ENCODE measurements at places on chromosomes 6 and 20.

DNA sequence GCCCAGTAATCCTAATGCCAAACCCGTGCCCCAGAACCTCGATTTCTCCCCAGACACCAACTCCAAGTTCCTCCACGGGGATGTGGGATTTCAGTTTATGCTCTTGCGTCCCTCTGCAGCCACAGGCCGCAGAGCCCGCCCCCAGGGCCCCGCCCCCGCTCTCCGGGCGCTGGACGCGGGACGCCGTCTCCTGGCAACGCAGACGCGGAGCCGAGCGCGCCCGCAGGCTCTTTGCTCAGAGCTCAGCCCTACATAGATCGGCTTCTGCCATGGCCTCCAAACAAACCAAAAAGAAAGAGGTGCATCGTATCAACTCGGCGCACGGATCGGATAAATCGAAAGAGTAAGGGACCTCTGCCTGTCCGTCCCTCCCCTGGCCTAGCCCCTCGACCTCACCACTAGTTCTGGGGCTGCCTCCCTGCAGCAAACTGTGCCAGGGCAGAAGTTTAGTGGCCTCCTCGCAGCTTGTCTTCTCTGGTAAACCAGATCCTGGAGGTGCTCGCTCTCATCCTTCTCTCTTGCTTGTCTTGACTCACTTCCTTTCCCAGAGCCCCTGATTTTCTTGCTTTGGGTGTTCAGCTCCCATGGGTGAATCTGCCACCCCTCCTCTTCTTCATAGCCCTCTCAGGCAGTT is at the start of gene ADGB:
TSS of gene ADGB (plus strand) at position 201 of the 634 bp plus-strand sequence. CDS start at position 270, 69 bp downstream.
- peak; percentile 67 for DNase-seq

- DNase-seq, result no peak
Observed at GRCh38 chr20:10532361-10532760, 97.3 kb downstream of the SLX4IP start.

DNA sequence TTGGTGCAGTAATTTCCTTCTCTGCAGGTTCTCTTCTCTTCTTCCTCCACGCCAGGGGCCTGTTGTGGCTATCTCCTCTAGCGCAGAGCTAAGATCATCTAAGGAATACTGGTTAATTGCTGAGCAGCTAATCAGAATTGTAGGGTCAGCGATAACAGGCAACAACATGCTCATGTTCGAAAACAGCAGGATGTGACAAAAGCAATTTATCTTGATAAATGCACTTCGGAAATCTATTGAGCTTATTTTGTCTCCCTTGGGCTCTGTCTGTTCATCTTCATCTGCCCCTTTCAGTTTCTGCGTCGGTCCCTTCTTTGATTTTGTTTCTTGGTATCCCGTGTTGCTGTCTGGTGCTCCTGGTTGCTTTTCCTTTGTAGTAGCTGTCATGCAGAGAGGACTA is 67.3 kb upstream of the MAP3K7 start:
- DNase-seq, result no peak

DNA sequence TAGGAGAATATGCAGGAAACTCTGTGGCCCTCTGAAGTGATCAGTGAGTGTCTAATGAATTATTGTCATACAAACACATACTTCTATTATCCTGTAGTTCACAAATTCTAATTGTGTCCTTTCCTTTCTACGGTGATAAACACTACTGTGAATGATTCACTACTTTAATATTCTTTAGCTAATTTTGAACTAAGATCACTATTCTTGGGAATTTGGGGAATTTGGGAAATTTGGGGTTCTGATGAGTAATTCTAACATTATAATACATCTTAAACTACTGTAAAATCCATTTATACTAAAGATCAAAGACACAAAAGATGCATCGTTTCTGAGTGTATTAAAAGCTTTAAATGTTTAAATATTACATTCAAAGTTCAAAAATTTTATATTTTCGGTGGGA is 1287.2 kb upstream of the CITED2 start:
- no peak for DNase-seq

DNA sequence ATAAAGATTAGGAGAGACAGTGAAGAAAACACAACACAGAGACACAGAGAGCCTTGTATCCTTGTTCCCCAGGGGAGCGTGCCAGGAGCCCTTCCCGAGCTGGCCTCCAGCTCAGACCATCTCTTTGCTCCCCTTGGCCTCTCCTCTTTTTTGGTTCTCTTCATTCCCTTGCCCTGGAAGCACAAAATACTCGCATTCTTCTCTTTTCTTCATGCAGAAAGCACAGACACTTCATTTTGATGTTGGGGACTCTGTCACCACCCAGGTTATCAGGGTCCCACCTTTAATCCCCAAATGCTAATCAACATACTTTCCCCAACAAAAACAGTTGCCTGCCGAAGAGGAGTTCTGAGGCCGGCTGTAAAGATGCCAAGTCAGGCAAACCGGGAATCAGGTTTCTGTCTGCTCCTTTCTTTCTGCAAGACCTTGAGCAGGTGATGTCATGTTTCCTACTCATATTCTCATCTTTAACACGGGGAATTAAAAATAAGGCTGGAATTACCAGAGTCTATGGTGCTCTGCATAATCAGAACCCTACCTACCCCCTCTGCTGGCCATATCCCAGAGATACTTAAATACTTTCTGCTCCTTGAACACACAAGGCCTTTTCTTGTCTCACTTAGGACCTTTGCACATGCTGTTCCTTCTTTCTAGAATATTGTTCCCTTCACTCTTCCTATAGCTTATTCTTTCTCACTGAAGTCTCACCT is 21.7 kb downstream of the TGM6 start:
- DNase-seq, result peak; percentile 13

GRCh38 chr6:126804332-126805064 is 314.0 kb upstream of the RSPO3 start:
- peak; percentile 41 for DNase-seq

DNA sequence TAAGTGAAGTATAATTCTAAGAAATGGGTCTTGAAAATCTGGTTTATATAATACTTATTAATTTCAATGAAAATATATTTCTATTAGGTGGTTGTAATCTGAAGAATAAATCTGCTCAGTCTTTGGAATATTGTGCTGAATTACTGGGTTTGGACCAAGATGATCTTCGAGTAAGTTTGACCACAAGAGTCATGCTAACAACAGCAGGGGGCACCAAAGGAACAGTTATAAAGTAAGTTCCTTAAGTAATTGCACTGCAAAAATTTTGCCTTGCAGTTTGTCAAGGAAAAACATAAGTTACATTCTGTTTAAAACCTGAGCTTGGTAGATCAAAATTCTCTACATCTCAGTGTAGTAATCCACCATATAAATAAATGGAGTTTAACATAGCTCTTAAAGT is 106.0 kb downstream of the MYO6 start:
- peak; percentile 22 for DNase-seq

DNA sequence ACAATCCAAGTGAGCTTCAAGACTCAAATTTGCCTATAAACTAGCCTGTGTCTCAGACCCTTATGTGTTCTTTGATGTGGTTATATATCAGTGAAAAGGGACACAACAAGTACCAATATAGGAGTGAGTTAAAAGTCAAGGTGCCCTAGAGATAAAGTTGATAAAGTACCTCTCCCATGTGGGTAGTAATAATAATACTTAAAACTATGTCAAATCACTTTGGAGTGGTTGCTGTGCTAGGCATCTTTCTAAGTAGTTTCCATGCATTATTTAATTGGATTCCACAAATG is 100.4 kb downstream of the BMP5 start:
- no peak for DNase-seq

DNA sequence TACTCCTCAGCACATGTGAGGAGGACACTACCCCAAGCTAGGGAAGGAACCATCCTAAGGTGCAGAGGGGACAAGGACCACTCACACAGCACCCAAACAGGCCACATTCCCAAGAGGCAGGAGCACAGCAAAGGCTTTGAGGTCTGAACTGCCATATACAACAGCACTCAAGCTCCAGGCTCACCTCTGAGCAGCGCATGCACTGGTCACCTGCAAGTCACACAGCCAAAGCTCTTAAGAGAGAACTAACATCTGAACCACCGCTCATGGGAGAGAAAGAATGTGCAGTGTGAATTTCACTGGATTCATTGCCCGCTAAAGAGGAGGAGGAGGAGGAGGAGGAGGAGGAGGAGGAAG is 31.0 kb downstream of the NPEPL1 start:
- DNase-seq, result no peak

DNA sequence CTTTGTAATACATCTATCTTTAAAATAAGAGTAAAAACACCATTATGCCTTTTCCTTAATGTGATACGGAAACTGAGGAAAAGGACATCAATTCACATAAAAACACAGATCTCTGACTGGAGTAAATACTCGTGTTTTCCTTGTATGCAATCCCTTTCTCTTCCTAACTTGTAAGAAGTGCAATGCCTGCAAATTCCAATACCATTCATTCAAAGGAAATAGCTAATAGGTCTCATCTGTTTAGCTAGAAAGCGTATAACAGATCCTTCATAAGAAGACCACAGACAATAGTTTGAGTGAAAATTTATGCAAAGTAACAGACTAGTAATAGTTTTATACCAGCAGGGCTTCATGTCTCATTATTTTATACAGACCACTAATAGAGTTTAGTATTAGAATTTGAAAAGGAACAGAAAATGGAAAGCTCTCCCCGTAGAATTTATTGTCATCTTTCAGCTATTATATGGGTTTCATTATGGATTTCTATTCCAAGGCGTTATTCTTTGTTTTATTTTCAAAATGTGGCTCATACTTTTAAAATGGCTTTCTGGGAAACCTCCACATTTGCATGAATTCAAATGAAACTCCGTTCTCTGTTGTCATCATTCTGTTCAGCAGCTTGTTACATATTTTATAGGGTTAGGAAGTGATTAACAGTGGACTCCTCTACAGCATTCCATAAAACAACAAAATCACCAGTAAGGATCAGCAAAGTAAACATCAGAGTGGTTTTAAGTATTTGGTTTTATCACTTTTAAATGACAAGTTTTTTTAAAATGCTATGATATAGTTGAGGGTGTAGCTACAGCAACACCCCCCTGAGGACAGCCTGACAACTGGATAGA is 186.7 kb downstream of the BTBD9 start:
- DNase-seq, result no peak

DNA sequence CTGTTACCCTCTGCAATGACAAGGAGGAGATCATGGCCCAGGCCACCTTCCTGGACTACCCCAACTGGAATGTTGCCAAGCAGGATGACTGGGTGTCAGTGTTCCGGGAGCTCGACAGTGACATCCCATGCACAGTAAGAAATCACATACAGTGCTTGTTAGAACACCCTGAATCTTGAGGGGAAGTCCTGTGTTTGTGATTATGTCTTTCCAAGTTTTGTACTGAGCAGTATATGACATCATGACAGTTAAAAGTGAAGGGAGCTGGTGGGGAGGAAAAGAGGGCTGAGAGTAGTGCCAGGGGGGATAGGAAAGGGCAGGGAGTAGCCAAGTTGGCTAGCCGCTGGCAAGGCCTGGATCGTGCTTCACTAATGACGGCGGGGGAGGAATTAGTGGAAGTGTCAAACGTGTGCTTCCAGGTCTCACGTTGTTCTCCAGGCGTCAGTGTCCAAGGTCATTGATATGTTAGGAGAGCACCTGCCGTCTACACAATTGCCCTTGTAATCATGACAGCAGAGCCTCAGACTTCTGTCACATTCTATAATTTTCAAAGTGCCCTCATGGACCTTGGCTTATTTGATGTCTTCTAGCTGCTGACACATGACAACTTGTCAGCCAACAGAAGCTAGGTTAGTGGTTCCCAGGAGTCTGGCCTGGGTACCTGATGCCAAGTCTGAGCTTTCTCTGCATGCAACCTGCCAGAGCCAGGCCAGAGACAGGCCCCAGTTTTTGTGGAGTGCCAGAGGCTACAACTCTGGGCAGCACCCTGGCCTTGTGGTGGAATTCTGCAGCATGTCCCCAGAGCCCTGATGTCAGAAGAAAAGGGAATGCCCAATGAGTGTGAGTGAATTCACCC is 18.8 kb downstream of the CFAP61 start:
- DNase-seq, result no peak

- no peak for DNase-seq
Observed at GRCh38 chr20:25229486-25230165, 18.3 kb upstream of the PYGB start.

GRCh38 chr6:121657972-121658371 is 222.5 kb downstream of the GJA1 start:
- DNase-seq, result no peak

- peak; percentile 95 for DNase-seq
Observed at GRCh38 chr6:291697-292505, at the start of gene DUSP22. TSS of gene DUSP22 (plus strand) at chr6:292487. CDS start at chr6:292540, 53 bp downstream.

DNA sequence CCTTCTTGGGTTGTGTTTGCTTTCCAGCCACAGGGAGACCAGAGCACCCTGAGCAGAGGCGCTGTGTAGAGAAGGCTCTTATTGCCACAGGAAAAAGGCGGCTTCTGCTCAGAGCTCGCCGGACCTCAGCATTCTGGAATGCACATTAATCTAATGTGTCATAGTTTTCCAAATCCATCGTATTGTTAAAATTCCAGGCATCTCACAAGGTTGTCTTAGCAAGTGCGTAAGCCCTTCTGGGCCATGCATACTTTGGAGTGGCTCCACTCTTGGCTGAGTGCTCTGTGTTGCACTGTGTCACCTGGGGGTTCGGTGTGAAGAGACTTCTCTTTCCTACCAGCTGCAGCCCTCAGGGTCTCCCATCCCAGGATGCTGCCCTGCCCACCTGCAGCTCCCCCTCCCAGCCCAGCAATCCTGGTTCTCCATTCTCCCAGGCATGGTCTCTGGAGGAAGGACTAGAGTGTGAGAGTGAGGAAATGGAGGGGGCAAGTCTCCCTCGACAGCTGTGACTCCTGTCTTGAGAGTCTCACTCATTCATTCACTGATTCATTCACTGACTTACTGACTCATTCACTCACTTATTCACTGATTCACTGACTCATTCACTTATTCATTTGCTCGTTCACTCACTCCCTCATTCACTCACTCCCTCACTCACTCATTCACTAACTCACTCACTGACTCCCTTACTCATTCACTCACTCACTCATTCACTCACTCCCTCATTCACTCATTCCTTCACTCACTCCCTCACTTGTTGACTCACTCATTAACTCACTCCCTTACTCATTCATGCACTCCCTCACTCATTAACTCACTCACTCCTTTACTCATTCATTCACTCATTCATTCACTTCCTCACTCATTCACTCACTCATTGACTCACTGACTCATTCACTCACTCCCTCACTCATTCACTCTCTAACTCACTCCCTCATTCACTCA is 83.7 kb upstream of the MPC1 start:
- no peak for DNase-seq

GRCh38 chr6:44256775-44257024 is 628 bp downstream of the SLC35B2 start:
- no peak for DNase-seq

Data from inflammatory macrophage (primary cell).